ENCODE measurements at places on chromosomes 2 and 18.

DNA sequence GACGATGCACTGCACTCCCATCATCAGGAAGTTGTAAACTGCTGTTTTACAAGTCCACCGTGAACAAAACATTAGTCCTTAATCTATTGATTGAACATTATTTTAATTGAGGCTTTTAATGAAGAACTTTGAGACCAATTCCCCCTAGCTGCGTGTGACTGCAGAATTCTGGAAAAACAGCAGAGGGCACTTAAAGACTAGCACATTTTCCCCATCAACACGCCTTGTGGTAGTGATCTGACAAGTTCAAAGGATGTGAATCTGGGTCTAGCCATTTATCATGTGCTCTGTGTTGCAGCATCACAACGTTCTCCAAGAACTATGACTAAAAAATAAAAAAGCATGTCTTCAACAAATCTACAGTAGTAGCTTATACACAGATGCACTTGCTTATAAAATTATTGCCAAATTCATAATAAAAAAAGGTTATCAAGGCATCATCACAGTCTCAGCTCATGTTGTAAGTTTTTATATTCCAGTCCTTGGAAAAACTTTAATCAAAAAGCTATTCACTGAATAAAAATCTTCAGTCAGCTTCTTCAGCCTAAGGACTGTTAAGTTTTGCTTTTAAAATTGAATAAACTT, 35.8 kb downstream of the SKOR2 start:
- DNase-seq: peak; percentile 14

DNA sequence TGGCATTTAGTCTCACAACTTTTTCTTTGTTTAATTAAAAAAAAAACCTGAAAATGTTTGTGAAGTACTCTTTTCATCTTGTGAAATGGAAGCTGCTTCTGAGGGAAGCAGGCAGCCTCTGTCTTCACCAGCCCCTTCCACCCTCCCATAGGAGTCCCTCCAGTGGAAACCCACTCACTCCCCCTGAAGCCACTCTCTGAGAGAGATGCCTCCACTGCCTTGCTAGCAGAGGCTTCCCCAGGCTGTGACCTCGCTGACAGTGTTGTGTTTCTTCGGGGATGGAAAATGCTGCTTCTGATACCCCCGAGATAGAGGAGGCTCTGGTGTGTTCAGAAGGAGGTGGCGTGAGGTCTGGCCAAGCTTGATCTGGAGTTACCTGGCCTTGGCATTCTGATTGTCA, 59.9 kb downstream of the SH3RF3 start:
- DNase-seq: no peak

GRCh38 chr2:27258051-27258450, 4.8 kb downstream of the SLC30A3 start:
- no peak for DNase-seq

DNA sequence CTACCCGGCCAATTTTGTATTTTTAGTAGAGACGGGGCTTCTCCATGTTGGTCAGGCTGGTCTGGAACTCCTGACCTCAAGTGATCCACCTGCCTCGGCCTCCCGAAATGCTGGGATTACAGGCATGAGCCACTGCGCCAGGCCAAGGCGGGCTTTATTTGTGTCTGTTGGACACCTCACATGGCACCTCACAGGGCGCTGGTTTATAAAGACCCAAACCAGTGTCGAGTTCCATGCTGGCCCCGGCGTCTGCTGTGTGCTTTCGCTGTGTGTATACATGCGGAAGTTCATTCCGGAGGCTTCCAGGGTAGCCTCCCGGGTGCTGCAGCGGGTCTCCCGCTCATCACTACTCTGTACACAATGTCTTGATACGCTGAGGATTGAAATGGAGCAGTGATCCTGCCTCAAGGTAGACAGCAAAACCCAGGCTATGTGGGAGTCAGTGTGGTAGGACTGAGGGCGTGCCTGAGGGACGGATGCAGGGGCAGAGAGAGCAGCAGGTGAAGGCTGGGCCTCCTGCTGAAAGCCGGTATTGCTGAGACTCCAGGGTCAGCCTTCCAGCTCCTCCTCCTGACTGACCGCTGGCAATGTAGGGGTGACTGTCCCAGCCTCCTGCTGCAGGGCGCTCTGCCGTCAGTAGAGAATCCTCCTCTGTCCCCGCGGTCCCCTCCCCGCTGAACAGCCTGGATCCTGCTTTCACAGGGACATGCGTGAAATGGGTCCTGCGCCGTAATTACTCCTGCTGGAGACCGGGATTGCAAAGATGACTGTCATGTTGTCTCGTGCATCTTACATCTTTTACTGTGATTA, 22.7 kb downstream of the LDLRAD4 start:
- DNase-seq: no peak

GRCh38 chr18:10715791-10716190, 190.0 kb downstream of the NAPG start:
- DNase-seq: no peak

DNA sequence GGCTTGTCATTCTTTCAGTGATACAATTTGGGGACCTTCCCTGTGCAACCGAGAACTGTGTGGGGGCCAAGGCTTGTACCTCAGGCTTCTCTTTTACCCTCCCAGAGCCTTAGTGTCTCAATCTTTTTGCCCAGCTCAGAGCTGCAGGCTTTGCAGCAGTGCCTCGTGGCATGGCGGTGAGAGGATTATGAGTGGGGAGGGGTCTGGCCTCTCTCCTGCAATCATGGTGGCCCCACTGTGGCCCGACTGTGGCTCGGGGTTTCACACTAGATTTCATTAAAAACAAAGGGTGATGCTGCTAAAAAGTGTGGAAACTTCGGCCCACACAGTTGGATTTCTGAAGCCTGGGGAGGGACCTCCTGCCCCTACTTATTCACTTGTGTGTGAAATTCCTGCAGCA, 75.5 kb downstream of the CAPN13 start:
- no peak for DNase-seq

DNA sequence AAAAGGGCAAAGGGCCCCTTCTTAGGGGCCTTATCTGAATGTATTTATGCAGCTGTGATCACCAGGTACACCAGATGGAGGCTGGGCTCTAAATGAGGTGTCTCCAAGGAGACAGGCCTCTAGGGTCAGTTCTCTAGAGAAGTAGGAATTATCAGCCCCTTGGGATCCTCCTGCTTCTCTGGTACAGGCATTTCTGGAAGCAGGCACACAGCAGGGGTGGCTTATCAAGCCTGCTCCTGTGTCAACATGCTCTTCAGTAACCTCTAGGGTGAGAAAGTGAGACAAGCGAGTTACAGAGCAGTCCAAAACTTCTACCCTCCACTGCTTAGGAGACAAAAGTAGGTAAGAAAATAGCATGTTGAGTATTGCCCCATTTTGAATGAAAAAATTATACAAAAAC, 13.8 kb downstream of the TPGS2 start:
- DNase-seq: peak; percentile 25

GRCh38 chr2:230666885-230667712, 45.5 kb upstream of the CAB39 start:
- no peak for DNase-seq

DNA sequence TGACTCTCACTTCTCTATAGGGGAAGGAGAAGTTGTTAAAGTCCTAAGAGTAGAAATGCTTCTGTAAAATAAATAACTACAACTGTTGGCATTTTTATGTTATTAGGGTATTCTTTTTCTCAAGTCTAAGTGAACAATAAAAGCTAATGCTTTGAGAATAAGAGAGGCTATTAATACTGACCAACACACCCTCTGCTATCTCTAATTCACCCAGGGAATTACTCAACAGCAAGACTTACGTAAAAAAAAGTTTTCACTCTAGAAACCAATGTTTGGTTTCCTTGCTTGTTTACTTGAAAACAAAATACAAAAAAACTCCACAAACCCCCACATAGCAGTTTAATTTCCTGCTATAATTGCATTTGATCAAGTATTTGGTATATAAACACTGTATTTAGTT, 25.2 kb downstream of the CHN1 start:
- DNase-seq: no peak

GRCh38 chr2:206698811-206699210, 19.4 kb downstream of the DYTN start:
- DNase-seq: no peak

DNA sequence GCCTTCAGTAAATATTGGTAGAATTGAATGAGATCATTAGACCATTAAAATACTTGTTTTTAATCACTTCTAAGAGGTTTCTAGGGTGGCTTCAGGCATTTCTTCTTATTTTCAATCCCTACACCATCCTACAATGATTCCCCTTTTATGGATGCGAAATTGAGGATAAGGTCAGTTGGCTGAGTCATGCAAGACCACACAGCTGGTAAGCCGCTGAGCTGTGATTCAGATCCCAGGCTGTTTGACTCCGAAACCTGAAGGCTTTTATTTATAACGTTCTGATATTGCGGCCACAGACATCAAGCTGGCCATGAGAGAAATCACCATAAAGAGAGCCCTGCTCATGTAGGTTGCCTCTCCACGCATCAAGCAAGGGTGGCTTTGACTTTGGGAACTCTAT, 133.4 kb downstream of the VAPA start:
- DNase-seq: no peak

GRCh38 chr2:101899871-101900270, 91.9 kb upstream of the IL1R2 start:
- no peak for DNase-seq

GRCh38 chr2:202249521-202250253, 11.3 kb upstream of the SUMO1 start:
- DNase-seq: no peak

DNA sequence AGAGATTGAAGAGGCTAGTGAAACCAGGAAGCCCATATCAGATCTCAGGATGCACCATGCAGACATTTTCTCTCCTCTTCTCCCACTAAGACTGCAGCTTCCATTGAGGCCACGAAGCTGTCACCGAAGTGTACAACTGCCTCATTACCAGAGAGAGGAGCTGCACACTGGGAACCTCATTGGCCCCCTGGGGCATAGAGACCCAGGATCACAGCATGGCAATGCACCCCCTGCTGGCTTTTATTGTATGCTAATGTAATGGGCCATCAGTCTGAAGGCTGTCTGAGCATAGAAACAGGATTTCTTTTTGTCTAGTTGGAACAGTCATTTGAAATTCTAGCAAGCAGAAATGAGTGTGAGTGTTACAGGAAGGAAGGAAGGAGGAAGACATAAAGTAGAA, 861.6 kb upstream of the CELF4 start:
- DNase-seq: no peak

DNA sequence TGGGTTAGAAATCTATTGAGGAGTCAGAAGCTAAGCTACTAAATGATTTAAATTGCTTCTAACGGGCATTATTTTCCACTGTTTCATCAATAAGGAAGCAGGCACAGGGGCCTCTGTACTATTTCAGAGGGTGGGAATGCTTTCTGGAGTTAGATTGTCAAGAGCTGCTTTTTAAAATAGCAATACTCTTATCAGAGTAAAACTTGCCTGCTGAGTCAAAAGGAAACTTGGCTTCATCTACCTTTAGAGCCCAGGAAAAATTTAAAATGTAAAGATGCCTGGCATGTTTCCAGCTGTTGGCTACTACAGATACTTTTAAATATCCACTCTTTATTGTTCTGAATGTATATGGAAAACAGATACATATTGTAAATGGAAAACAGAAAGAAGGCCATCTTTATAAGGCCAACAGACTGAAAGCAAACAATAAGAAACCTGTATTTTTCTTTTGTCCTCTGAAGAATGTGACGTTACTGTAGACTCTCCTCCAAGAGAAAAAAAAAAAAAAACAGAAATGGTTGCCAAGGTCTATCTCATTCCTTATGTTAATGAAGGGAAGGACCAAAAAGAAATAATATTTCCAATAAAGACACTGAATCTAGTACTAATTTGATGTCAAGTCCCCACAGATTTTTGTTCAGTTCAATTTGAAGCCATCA, 79.1 kb downstream of the FIGN start:
- DNase-seq: no peak

GRCh38 chr2:62147610-62148301, 48.2 kb upstream of the B3GNT2 start:
- DNase-seq: no peak

GRCh38 chr2:26849056-26849999, 1.4 kb downstream of the DPYSL5 start:
- DNase-seq: peak; percentile 25

DNA sequence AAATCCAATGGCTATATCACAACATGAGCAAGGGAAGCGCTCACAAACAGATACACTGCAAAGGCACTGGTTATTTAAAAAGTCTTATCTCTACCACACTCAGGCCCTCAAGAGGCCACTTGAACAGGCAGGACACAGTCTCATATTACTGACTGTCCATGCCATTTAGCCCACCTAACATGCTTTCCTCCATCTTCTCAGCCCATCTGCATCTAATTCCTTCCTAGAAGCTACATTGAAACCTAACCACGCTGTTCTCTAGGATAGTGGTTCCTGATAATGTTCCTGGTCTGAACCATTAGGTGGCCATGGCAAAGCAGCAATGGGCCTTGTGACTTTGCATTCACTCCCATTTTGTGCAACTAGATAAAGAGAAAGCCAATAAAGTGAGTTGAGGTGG, 22.5 kb upstream of the NEB start:
- no peak for DNase-seq

- DNase-seq: no peak
These were observed 33.6 kb downstream of the DGKD start for GRCh38 chr2:233387667-233388528.

- no peak for DNase-seq
These were observed 323.9 kb downstream of the SMAD2 start for GRCh38 chr18:47606526-47606925.

- no peak for DNase-seq
These were observed 24.7 kb upstream of the DARS1 start for GRCh38 chr2:136010126-136010525.

DNA sequence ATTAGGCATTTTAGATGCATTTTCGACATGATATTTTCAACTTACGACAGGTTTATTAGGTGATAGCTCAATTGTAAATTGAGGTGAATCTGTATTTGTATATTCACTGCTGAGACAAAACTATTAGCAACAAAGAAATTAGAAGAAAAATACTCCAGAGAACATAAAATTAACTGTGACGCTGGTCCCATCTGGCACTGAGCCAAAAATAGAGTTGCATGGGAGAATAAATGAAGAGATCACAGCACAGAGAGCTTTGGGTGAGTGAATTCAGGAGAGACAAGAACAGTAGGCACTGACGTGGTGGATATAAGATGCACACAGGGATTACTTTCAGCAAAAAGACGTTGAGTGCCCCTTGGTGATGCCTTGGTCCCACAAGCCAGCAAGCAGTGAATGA, 306.2 kb upstream of the RAB6C start:
- DNase-seq: no peak

DNA sequence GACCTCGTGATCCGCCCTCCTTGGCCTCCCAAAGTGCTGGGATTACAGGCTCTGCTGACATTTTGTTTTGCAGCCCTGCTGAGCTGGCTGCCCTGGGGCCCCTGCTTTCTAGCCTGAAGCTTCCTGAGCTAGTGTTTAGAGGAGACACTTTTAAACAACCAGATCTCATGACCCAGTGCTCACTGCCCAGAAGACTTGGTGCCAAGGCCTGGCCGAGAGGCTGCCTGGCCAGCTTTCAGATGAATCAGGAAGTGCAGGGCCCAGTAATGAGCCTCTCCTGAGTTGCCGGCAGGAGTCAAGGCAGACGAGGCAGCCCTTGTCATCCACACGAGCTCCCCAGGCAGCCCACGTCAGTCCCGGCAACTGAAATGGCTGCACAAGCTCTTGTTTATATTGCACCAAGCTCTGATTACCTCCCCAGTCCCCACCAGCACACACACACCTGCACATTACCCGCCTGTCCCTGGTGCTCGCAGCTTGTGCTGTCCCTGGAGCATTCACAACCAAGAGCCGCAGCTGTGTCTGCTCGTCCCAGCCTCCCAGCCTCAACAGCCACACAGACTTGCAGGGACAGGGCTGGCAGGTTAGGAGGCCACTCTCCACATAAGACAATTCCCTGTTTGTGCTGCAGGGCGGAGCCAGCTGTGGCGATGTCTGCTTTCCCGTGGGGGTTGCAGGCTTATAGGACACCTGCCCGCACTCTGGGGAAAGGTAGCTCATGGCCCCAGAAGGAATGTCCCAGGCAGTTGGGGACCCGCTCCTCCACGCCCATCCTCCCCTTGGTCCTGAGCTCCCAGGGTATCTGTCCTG, 331.2 kb upstream of the MYT1L start:
- DNase-seq: peak; percentile 16
